ENCODE measurements at places on chromosomes 11 and 22.

GRCh38 chr11:13052130-13052571 lies 43.0 kb downstream of the RASSF10 start:
- no peak for DNase-seq

GRCh38 chr22:19766511-19767426 lies 6.2 kb downstream of the TBX1 start:
- no peak for DNase-seq

DNA sequence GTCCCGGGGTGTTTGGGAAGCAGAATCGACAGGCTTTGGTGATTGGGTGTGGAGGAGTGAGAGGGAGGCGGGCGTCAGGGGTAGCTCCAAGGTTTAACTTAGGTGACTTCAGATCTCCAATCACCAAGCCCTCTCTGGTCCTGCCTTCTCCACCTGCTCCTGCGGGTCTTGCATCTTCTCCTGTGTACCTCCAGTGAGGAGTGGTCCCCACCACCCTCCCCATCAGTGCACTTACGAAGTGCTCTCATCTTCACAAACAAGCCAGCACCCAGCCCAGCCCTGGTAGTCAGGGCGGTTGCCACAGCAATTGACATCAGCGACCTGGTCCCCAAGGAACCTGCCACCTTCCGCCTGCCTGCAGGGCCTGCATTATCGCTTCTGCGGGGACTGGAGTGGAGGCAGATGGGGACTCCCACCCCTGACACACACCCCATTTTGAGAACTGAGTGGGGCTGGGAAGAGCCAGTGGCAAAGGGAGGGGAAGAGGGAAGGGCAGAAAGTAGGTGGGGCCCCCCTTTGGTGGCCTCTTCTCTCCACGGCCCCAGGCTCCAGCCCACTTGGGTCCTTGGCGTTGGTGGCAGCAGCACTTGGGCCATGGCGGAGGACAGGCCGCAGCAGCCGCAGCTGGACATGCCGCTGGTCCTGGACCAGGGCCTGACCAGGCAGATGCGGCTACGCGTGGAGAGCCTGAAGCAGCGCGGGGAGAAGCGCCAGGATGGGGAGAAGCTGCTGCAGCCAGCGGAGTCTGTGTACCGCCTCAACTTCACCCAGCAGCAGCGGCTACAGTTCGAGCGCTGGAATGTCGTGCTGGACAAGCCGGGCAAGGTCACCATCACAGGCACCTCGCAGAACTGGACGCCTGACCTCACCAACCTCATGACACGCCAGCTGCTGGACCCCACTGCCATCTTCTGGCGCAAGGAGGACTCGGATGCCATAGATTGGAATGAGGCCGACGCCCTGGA lies at the start of gene OMP:
Gene OMP (plus strand): TSS at position 595 of the 965 bp plus-strand sequence. CDS start 0 bp downstream, at position 595.
- no peak for DNase-seq

DNA sequence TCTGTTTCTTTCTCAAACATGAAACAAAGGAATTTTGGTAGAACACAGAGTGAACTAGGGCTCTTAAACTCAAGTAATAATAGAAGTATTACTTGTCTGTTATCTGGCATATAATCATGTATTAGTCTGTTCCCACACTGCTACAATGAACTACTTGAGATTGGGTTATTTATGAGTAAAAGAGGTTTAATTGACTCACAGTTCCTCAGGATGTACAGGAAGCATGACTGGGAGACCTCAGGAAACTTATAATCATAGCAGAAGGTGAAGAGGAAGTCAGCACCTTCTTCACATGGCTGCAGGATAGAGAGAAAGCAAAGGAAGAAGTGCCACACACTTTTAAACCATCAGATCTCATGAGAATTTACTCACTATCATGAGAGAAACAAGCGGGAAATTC lies 273.4 kb downstream of the ETS1 start:
- DNase-seq = no peak

DNA sequence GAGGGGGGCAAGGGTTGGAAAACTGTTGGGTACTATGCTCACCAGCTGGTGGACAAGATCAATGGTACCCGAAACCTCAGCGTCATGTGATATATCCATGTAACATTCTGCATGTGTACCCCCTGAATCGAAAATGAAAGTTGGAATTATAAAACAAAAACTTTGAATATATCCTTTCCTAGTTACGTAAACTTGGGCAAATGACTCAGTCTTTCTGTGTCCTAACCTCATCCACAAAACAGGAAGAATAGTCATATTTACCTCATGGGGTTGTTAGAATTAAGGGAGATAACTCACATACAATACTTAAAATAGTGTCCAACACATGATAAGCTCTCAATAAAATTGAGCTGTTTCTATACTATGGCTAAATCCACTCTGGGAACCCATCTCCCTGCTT lies 620.1 kb upstream of the KIRREL3 start:
- no peak for DNase-seq
